ENCODE measurements at places on chromosomes 1 and 21. TPM values are rescaled to one million over a fixed set of nuclear protein-coding genes. Genes with fewer than 3 reads are reported as not detected.

RXRG gene
- total RNA-seq, result not detected

FLG gene
- under 0.01 TPM for total RNA-seq

COA7 gene
- total RNA-seq, result 13.2 TPM

FMOD gene
- total RNA-seq, result 3.0 TPM

SYT11 gene
- total RNA-seq, result 14.5 TPM

WNT9A gene
- total RNA-seq, result 3.5 TPM

DMBX1 gene
- total RNA-seq, result not detected

TIE1 gene
- 0.58 TPM for total RNA-seq

HIVEP3 gene
- 1.5 TPM for total RNA-seq

HMGCS2 gene
- total RNA-seq, result not detected

All from LHCN-M2 (cell line).